ENCODE measurements at places on chromosomes 2 and 18.

DNA sequence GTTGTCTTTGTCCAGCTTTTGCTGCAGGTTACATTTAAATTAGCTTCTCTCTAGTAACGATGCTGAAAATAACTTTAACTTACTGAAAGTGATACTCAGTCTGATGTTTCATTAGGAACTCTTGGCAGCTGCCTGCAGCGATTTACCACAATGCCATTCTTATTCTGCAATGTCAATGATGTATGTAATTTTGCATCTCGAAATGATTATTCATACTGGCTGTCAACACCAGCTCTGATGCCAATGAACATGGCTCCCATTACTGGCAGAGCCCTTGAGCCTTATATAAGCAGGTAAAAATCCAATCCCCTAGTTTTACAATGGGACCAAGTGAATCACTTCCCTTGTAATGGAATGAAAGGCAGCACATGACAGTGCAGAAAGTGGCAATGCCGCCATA is 16.3 kb upstream of the MFF start:
- no peak for DNase-seq

DNA sequence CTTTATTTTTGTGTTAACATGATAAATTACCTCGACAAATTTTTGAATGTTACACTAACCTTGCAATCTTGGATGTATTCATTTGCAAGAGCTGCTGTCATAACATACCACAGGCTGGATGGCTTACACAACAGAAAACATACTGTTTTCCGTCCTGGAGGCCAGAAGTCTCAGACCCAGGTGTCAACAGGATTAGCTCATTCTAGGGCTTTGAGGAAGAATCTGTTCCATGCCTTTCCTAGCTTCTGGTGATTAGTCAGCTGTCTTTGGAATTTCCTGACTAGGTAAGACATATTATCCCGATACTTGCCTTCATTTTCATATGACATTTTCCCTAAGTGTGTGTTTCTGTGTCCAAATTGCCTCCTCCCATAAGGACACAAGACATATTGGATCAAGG is 188.6 kb upstream of the CDH19 start:
- peak; percentile 26 for DNase-seq

DNA sequence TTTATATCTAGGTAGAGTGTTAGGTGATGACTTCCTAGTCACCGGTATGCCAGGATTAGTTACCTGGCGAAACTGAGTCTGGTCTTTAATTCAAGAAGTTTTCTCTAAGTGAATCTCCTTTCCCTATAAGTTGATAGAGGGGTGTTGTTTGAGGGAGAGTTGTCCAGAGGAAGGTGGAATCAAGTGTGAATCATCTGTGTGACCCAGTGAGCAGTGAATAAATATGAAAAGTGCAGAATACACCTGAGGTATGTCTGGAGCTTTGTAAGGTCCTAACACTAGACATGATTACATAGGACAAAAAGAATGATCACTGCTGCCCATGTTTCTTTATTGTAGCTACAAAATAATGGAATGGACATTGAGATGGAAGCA is 11.2 kb downstream of the POU3F3 start:
- no peak for DNase-seq

- no peak for DNase-seq
These were observed 46.8 kb upstream of the TTC21B start for GRCh38 chr2:166000401-166000800.

GRCh38 chr18:63322908-63323634 is 3.5 kb upstream of the BCL2 start:
- peak; percentile 68 for DNase-seq

DNA sequence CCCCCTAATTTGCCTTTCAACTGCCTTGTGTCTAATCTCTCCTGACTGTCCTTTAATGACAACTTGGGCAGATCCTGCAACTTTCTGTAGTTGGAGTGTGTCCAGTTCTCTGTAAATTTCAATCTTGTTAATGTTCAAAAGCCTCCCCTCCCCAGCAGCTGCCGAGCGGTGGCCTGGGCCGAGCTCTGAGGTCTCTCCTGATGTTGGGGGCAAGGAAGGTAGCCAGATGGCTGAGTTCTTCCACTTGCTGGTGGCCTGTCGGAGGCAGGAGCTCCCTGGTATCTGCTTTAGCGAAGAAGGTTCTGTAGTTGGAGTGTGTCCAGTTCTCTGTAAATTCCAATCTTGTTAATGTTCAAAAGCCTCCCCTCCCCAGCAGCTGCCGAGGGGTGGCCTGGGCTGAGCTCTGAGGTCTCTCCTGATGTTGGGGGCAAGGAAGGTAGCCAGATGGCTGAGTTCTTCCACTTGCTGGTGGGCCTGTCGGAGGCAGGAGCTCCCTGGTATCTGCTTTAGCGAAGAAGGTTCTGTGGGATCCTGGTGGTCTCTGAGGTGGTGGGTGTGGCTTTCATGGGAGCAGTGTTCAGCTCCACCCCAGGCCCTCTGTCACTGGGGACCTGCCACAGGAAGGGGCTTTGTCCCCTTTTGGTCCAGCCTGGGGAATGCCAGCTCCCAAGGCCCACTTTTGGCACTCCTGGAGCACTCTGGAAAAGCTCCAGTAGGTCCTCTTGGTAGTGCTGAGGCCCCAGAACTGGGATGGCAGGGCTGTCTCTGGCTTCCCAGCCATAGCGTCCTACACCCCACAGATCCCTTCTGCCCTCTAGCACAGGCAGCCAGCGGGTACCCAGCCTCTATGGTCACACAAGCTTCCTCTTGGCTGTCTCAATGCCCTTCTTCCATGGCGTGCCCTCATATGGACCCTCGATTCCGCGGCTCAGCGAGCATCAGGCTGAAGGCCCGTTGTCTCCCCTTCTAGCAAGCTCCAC is 211.9 kb downstream of the ALPK2 start:
- no peak for DNase-seq

Data from kidney capillary endothelial cell (primary cell).